ENCODE measurements at places on chromosomes 3 and 15.

DNA sequence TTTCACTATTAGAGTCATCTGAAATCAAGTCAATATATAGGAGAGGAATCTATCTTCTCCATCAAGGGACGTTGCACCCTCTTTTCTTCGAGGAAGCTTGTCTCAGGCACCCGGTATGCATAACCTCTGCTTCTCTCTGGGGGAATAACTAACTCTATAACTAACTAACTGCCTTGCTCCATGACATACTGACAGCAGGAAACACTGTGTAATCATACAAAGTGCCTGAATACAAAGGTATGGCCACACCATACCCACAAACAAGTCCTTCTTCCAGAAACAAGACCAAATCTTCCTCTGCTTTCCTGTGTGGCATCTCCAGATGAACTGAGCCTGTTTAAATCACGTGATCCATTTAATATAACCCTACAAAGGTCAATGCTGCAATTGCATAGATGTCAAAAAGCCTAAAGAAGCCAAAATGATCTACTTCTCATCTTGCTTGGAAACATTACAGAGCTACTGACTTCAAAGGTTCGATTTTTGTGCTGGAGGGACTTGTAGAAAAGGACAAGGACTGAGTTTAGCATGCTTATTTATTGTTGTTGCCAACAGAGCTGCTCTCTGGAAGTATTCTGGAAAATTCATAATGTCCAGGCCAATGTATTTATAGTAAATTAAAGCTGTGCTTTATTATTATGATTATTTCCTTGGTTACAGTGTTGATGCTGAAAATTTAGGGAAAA lies 380.5 kb downstream of the FOXP1 start:
- no peak for DNase-seq

GRCh38 chr15:70099967-70100473 lies 2.3 kb upstream of the TLE3 start:
- no peak for DNase-seq

GRCh38 chr15:77823736-77824135 lies 191.0 kb upstream of the LINGO1 start:
- no peak for DNase-seq

- no peak for DNase-seq
Observed at GRCh38 chr3:71149959-71150954, 433.3 kb downstream of the FOXP1 start.

GRCh38 chr3:195096484-195097330 lies 174.3 kb downstream of the XXYLT1 start:
- DNase-seq: no peak

DNA sequence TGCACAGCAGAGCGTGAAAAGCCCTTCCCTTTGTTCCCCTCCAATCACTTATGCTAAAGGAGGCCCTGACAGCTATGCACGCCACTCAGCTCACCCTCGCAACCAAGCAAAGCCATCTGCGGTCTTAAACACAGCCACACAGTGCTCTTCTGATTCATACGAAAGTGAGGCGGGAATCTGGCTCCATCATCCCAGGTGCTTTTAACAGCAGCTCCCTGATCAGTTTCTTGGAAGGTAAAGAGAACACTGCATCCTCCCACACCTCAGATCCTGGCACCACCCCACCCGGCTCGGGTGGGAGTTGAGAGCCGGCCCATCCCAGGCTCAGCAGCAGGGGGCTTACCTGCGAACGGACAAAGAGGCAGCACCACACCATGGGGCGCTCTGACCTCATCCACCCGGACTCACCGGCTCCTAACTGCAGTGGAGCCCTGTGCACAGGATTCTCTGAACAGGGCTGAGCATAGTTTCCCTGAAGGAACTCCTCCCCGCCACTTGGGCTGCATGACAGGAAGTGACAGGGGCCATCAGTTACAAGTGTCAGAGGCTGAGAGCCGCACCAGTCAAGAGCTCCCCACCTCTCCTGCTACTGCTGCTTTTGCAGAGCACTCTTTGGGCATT lies 114.3 kb upstream of the ARHGEF3 start:
- peak; percentile 51 for DNase-seq

DNA sequence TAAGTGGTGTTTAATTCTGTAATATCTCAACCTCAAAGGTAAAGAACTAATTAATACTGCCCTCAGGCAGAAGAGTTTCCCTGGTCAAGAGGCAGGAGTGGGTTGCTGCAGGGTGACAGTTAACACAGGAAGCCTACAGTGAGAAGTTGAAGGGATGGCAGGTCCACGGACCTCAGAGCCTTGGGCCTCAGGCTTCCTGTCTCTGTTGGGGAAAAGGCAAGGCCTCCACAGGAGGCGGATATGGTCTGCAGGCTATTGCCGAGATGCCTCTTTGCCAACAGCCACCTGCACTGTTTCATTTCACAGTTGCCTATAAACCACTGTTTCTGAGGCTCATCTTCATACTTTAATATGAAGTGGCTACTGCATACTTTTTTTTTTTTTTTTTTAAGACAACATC lies 33.3 kb upstream of the RPN1 start:
- no peak for DNase-seq

- no peak for DNase-seq
Observed at GRCh38 chr3:51035630-51036029, 349.5 kb upstream of the MANF start.

DNA sequence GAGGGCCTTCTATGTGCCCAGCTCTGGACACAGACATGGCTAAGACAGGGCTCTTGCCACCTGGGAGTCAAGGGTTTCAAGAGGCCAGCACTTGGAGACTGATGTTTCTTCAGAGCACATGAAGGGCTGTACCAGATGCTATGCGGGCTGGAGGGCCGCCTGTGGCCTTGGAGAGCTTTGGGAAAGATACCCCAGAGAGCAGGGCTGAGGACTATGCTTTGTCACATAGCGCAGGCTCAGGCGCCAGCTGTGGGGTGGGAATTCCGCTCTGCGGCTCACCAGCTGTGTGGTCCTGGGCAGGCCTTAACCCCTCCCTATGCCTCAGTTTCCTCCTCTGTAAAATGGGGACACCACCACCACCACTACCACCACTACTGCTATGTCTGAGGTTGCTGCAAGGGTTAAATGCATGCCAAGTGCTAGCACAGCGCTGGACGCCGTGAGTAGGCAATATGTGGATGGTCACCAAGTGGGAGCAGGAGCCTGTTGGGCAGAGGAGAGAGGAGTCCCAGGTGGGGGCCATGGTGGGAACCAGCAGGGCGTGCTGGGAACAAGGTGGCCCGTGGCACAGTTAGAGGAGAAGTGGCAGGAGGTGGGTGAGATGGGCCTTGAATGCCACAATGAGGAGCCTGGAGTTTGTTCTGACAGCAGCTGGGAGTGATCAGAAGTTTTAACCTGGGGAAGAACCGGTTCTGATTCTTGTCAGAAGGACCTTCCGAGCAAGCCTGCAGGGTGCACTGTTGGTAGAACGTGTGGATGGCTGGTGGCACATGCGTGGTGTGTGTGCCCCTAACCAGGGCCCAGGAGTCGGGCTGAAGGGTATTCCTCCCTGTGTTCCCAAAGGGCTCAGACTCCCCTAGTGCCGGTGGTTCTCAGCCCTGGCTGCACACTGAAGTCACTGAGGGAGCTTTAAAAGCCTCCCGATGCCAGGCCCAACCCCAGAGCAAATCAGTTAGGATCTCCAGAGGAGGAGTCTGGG lies 41.7 kb downstream of the FEM1B start:
- no peak for DNase-seq

- no peak for DNase-seq
Observed at GRCh38 chr3:23519314-23520208, 286.2 kb upstream of the UBE2E1 start.

DNA sequence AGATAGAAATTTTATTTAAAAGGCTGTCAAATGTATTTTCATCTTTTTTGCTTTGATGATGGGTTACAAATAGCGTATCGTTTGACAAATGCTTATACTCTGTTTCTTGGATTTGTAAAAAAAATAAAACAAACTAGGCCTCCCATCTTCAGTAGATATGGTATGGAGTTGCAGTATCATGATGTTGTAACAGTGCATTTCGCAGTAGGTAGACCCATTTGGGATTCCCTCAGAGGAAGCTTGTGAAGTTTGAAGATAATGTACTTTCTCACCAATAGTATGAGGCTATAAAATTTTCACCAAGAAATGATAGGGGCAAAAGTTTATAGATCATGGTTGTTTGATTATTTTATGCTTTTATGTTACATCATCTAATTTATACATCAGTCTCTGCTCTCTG lies 10.8 kb downstream of the MBNL1 start:
- no peak for DNase-seq

DNA sequence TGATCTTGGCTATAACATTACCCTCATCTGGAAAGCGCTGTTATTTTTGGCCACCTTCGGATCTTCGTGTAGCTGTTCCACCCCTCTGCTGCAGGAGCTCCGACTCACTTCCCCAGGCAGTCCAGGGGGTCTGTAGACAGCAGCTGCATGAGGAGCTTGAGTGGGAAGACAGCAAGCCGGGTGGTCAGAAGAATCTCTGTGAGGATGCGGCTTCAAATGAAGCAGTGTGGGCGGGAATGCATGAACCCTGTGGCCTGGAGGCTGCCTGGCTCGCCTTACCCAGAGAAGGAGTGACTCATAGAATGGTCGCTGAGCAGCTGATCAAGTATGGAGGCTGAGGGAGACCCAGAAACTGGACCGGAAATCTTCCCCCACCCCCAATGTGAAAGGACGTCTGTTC lies 45.2 kb upstream of the NR2F2 start:
- no peak for DNase-seq

DNA sequence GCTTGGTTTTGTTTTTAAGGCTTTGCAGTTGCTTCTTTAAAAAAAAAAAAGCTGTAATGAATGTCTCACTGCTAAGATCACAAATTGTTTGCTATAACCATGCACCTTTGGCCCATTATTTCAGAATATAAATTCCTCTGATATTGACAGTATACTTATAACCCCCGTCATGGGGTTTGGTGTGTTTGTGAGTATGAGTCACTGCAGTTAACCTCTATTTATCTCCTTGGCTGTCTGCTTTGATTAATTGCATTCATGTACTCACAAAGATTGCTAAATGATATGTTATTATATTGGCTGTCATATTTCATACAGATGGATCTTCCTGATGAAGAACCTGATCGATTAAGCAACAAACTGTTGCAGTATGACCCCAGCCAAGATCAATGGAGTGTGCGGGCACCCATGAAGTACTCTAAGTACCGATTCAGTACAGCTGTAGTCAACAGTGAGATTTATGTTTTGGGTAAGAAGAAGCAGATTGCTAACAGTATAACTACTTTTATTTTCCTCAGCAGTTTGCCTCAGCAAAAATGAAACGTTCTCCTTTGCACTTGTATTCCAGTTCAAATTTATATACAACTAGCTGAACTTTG lies 14.9 kb downstream of the KBTBD12 start:
- no peak for DNase-seq

- no peak for DNase-seq
Observed at GRCh38 chr3:197168606-197169005, 129.8 kb downstream of the DLG1 start.

DNA sequence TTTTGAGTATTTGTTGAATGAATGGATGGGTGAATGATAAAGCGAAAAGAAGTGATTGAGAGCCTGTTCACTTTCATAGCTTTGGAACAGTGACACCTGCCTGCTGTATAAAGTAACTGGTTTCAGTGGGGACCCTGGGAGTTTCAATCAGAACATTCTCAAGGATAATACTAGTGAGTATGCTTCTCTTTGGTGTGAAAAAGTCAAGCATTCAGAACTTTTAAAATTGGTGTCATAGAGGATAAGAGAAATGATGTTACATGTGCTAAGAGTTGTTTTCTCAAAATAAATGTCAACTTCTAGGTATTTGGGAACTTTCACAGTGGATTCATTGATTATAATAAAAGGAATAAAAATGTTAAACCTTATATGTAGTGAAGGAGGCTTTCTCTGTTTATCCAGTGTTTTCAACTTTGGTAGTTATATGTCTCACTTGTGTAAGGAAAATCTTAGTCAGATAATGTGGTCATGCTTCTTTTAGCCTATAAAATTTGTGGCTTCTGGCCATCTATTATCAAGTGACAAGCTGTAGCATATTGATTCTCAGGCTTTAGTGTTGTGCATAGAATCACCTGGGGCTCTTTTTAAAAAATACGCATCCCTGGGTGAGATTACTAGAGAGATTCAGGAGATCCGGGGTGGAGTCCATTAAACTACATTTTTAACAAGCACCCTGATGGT lies 11.9 kb downstream of the LRCH3 start:
- DNase-seq: no peak

GRCh38 chr3:114218006-114218405 lies 19.4 kb downstream of the ZNF80 start:
- DNase-seq: no peak

GRCh38 chr3:124461126-124461525 lies 269.1 kb upstream of the UMPS start:
- DNase-seq: no peak

GRCh38 chr3:174441588-174442301 lies 417.4 kb upstream of the NAALADL2 start:
- DNase-seq: no peak

- DNase-seq: peak; percentile 31
Observed at GRCh38 chr3:53134631-53135232, 4.5 kb upstream of the RFT1 start.

DNA sequence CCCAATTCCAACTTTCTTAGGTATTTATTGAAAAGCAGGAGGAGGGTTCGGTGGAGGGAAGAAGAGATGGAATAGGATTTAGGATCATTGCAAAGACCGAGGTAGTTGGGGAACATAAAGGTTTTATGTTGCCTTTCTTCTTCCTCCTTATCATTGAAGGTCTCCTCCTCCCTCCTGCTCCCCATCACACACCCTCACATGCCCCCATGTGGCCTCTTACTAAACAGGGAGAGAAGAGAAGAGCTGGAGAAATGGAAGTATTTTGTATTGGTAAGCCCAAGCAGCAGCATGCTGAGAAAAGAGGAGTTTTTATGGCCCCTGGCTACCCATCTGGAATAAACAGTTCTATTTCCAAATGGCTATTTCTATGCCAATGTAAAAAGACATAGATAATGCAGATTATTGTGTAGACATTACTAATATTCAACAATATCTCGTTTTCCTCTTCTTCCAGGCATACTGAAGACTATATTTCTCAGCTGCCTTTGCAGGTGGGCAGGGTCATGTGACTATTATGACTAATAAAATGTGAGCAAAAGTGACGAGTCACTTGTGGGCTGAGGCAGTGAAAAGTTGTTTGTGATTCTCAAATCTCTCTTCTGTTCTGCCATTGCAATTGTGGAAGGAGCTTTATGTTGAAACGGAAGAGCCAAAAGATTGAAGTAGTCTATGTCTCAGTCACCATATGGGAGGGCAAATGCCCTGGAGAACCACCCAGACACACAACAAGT lies 5.2 kb upstream of the GPR176 start:
- DNase-seq: no peak

GRCh38 chr15:42283671-42284070 lies 10.4 kb upstream of the TMEM87A start:
- DNase-seq: no peak

All from stimulated activated CD4-positive, alpha-beta T cell treated with anti-CD3 and anti-CD28 coated beads, TNF-alpha, amount 100 ng/mL, for 24 hours (primary cell).